ENCODE measurements at places on chromosomes 5 and 9.

DNA sequence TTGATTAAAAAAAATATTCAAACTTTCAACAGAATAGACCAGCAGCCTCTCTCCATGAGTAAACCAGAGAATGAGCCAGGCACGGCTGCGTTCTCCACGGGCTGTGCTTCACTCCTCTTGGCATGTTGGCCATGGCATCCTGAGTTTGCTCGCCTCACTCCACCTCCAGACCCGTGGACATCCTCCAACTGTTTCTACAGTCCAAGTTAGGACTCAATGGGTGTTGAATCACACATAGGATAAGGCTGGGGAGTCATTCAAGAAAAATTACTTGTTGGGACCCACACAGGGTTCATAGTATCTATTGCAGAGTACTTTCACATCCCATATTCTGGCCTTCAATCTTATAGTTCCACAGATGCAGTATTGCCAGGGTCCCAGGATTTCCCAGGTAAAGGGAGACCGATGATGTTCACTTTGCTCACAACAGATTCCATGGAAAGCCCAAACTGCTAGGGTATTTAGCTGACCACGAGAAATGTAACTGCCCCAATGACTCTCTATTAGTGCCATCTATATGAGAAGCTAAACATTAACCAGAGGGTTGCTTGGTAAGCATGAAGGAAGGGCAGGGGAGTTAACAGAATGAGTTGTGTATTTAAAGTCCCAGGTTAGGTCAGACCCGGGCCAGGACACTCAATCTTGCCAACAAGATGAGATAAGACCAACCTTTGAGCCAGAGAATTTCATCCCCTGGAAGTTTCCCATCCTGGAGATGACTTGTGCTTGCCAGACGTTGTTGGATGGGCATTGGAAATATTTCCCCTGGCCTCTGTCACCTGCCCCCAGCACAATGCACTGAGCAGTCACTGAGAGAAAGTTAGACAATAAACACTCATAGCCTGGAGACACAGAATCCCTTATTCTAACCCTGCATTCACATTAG lies 19.7 kb upstream of the GDA start:
- no peak for DNase-seq

DNA sequence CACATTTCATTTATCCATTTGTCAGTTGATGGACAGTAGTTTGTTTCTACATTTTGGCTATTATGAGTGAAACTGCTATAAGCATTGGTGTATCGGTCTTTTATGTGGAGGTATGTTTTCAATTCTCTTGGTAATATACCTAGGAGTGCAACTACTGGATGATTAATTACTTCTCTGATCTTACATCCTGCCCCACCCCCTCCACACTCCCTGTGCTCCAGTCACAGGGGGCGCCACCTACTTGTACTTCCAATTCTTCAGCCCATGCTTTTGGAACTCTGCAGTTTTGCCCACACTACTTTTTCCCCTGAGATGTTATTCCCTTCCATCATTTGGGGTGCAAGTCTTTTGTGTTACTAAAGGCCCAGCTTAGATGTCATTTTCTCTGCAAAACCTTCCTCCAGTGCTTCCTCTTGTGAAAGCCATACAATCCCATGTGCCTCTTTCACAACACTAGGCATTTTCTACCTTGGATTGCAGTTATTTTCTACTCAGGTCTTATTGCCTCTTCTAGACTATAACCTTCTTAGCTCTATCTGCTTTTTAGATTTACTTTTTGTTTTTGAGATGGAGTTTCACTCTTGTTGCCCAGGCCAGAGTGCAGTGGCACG lies 42.1 kb downstream of the SEC61B start:
- DNase-seq, result no peak

DNA sequence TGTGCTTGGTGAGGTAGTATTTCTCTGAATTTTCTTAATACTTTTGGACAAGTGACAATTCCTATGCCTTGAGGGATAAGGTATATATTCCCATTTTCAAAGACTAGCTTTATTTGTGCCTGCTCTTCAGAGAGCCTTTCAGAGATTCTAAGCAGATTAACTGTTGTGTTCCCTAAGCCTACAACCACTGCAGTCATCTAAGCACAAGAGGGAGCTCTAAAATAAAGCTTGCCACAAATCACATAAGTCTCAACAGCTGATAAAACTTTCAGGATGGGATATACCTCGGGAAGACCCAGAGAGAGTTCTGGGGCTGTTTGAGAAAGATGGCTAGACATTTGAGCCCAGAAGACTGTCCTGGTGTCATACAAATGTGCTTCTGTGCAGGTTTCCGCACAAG lies 157.3 kb downstream of the CYLC2 start:
- no peak for DNase-seq

DNA sequence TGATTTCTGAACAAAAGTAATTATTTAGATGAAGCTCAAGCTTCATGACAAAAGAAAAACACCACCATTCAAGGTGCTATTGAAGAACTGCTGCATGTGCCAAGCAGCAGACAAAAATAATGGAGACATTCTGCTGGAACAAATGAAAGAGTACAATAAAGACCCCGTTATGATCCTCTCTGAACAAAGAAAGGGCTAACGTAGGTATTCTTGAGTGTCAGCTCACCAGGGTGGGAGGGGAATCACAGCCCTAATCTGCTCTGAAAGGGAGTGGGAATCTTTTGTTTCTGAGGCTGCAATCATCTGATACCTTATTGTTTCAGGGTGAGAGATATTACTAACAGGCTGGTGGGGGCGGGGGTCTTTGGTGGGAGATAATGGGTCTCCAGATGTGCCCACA lies 15.4 kb downstream of the CEMIP2 start:
- DNase-seq, result no peak

GRCh38 chr5:93612855-93613243 lies 29.8 kb downstream of the NR2F1 start:
- DNase-seq, result no peak

GRCh38 chr9:128825923-128826700 lies 3.5 kb downstream of the SPOUT1 start:
- DNase-seq, result no peak

DNA sequence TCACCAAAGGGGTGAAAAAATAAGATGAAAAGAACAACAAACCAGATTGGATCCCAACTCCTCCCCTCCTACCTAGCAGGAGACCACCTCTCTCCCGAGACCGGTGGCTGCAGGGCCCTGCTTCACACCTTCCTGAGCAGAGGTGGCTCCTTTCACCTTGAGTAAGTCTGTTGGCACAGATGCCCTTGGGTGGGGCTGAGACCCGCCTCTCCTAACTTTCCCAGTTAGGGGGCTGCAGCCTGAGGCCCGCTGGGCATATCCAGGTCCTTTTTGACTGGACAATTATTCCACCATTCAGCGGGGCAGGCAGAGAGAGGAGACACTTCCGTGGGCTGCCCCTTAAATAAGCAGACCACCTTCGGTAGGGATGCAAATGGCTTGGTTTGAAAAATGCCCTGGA lies 1.3 kb downstream of the SLC25A48 start:
- no peak for DNase-seq

DNA sequence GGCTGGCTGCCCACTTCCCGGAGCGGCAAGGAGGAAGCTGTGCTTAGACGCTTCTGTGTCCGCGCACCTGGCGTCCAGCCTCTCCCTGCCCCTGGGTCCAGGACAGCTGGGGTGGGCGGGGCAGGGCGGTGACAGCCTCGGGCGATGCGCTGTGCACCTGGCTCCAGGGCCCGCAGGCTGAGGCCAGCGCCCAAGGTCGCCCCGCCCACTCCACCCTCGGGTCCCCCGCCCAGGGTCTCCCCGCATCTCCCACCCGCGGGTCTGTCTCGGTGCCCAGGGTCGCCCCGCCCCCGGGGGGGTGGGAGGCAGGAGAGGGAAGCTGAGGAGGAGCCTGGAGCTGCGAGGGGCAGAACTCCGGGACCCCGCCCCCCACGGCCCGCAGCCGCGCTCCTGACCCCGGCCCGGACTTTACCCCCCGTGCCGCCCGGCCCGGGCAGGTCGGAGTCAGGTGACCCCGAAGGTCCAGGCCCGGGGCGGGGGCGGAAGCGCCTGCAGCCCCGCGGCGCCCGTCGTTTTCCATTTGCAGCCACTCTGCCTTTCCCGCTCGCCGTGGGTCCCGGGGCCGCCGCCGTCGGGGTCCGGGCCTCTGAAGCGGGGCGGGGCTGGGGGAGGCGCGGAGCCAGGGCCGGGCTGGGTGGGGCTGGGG lies at the start of gene ENTPD8:
Gene ENTPD8 (minus strand): TSS at position 69 of the 646 bp plus-strand sequence. CDS start 3,072 bp downstream, outside the sequence.
- peak; percentile 60 for DNase-seq

DNA sequence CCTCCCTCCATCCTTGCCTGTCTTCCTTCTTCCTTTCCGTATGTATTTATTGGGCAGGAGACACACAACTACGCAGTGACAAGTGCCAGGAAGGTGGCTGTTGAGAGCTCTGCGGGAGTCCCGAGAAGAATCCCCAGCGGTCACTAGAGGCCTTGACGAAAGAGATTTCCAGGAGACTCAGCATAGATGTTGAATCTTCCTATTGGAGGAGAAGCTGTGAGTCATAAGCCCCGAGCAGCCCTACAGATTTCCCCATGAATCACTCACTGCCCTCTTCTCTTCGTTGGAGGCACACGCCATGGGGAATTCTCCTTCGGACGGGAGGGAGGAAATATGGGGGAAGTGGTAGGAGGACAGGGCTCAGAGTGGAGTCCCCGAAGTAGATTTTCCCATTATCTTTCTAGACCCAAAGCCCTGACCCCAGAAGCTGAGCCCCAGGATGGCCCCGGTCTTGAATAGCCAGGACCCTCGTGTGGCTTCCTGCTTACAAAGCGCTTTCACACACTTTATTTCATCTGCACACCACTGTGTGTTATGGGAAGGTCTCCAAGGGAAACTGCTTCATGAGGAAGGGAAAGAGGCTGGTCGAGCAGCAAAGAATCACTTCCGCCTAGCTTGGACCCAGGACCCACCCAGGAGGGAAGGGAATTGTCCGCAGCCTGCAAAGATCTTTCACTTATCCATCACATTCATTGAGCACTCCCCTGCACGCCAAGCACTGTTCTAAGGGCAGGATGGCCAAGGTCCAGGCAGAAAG lies 12.7 kb downstream of the DUSP1 start:
- no peak for DNase-seq

DNA sequence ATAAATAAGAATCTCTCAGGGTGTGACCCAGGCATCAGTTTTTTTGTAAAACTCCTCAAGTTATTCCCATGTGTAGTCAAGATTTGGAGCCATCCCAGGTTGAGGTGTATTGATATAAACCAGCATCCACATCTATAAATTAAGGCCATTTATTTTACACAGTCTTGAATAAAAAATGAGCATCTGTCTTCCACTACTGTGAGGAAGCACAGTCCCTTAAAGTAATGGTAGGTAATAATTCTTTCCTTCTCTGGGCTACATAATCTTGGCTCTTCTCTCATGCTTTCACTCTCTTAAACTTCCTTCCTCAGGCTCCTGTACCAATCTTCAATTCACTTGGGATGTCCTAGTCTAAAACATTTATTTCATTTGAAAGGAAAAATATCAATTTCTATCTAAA lies 110.3 kb downstream of the PDE4D start:
- DNase-seq, result no peak

Data from left hindlimb (tissue), 1 donor.